ENCODE measurements at places on chromosomes 4 and X.
A peak's percentile ranks its signal among the peaks of the same experiment; 100 is the strongest.

DNA sequence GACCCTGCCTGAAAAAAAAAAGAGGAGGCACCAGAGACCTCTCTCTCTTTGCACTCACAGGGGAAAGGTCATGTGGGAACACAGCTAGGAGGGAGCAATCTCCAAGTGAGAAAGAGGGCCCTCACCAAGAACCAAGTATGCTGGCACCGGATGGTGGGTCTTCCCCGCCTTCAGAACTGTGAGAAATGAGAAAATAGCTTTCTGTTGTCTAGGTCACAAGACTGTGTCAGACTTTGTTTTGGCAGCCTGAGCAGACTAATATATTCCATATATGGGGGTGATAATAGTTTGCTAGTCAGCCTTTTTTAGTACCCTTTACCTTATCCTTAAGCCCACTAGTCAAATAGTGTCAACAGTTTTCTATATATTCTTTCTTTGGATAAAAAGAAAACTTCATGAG, 193.0 kb downstream of the TRIML1 start:
- DNase-seq: no peak

DNA sequence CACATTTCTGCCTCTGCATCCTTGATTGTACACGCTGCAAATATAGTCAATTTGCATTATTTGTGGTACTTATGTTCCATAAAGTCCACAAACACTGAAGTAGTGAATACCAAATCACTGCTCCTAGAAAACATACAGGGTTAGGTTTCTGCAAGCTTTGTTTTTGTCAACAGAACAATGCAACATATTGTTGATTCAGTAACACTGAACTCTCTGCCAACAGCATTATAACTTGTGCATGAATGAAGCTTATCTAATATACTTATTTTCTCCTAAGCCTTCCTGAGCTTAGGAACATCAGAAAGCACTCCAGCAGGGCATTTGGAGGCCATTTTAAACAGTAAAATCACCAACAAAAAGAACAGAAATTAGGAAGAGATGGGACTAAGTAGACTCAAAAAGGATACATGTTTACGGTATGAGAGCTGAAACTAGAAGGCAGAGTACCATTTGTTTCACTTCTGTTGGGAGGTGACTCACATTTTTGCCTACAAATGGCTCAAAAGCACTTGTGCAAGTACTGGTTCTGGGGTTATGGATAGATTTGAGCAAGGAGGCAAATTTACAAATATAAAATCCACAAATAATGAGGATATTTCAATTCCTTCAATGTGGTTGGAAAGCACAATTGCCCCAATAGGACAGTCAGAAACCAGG, 14.1 kb downstream of the COX18 start:
- no peak for DNase-seq

- DNase-seq: no peak
Observed at GRCh38 chrX:586351-586750, 44.2 kb upstream of the SHOX start.

DNA sequence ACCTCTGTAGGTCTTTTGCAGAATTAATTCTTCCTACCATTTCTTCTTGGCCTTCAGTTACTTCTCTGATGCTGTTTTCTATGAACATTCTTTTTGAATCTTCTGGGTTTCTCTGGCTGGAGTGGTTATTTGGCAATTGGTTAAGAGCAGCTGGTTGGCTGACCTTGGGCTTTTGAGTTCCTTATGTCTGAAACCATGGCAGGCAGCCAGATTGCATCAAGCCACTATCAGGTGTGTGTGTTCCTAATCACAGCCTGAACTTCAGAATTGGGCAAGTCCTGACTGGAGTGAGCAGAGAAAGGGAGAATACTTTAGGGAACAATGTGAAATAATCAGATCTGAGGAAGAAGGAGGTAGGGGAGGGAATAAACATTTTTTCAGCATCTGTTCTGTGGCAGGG, 90.2 kb downstream of the ARHGAP10 start:
- DNase-seq: peak; percentile 92
